ENCODE measurements at places on chromosomes 12 and 14. TPM values are rescaled to one million over a fixed set of nuclear protein-coding genes. Genes with fewer than 3 reads are reported as not detected.

The RD3L gene
- total RNA-seq = not detected

The ASB2 gene
- total RNA-seq = 63.1 TPM

The TSHR gene
- total RNA-seq = not detected

The AICDA gene
- total RNA-seq = not detected

The MGST1 gene
- 16.5 TPM for total RNA-seq

The GDF3 gene
- total RNA-seq = not detected
